CD4-positive, alpha-beta T cell (primary cell): ENCODE measurements at places on chromosomes 16 and 17.
A peak's percentile ranks its signal among the peaks of the same experiment; 100 is the strongest.

- DNase-seq: no peak
These were observed 1.7 kb downstream of the KSR1 start for GRCh38 chr17:27457731-27458523.

DNA sequence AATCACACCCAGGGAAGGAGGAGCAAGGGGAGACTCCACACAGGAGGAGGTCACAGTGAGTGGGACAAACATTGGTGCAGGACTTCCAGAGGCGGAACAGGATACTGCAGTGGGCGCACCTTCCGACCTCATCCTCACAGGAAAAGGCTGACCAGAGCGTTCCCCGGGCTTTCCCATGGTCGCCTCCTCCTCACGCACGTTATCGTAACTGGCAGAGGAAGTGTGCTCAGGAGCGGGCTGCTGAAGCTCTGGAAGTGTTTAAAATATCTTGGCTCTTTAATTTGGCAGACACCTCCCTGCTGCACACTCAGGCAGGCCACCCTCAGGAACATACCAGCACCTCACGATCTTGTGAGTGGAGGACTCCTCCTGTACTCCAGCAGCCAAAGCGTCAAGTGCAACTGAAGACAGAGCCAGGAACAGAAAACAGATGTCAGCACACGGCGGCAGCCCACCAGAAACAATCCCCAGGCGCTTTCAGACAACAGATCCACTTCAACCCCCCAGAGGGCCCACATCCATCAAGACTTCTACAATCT is 17.5 kb downstream of the FANCA start:
- no peak for DNase-seq

- no peak for DNase-seq
These were observed 266.7 kb downstream of the SOX9 start for GRCh38 chr17:72387487-72387886.

GRCh38 chr17:80608326-80608725 is 63.7 kb downstream of the RPTOR start:
- no peak for DNase-seq

DNA sequence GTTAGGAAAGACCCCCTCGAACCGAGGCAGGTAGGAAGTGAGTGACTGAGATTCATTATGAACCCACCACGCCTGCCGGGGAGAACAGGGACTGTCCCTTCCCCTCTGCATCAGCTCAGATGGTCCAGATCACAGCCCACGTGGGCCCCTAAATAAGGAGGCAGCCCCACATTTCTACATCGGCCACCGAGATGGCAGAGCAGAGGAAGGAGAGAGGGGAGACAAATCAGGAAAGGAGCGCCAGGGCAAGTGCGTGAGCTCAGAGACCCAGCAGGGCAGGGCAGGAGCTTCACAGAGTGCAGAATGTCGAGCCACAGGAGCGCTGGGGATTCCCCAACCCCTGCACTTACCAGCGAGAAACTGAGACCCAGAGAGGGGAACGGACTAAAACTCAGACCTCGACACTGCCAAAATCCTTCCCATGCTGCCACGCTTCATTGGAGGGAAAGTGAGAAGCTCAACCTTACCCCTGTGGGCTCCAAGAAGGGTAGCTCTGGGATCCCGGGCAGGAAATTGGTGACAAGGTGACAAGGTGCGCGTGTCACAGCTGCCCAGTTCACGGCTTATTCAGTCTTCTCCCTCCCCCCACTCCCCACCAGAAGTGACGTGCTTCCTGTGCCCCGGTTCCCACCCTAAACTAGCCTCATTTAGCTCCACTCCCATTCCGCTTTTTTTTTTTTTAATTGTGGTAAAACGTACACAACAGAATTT is at the start of gene ICAM2:
ICAM2 (minus strand) TSS at position 578 of the 711 bp plus-strand sequence. CDS start 13,942 bp downstream, outside the sequence.
- DNase-seq: peak; percentile 83

DNA sequence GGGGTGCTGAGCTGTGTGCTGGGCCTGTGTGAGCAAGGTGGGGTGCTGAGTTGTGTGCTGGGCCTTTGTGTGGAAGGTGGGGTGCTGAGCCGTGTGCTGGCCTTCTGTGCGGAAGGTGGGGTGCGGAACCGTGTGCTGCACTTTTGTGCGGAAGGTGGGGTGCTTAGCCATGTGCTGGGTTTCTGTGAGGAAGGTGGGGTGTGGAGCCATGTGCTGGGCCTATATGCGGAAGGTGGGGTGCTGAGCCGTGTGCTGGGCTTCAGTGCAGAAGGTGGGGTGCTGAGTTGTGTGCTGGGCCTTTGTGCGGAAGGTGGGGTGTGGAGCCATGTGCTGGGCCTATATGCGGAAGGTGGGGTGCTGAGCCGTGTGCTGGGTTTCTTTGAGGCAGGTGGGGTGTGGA is 555.4 kb upstream of the EEF2KMT start:
- no peak for DNase-seq

GRCh38 chr16:76446251-76446650 is 169.1 kb downstream of the CNTNAP4 start:
- DNase-seq: no peak

GRCh38 chr16:359067-359763 is 6.7 kb upstream of the AXIN1 start:
- DNase-seq: no peak

DNA sequence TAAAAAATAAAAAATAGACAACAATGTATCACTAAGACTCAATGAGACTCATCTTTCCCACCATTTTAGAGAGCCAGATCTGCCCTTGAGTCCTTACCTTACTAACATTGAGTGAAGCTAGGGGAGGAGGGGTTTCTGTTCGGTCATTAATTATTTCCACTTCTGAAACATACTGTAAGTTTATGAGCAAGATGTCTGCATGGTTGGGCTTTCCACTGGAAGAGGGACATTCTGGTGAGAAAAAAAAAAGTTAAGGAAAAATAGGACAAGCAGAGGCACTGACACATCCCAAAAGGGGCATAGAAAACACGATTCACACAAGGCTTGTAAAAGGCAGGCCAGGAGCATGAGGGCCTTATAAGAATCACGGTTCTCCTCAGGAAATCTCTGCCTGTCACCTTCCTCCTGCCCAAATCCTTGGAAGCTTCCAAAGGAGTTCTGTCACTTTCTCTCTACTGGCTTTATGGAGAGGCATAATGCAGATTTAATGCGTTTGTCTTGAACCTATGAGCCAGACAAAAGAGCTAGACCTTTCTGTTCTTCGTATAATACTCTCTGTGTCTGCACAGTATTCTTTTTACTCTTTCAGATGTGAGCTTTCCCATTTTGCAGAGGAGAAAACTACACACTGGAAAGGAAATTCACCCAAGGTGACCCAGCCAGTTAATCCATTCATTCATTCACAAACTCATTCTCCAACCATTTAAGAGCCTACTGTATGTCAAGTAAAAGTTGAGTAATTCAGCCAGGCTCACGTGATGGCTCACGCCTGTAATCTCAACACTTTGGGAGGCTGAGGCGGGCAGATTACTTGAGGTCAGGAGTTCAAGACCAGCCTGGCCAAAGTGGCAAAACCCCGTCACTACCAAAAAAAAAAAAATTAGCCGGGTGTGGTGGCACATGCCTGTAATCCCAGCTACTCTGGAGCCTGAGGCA is 2.5 kb downstream of the LSM12 start:
- no peak for DNase-seq

GRCh38 chr16:27110524-27110896 is 43.8 kb downstream of the C16orf82 start:
- no peak for DNase-seq

GRCh38 chr17:80850817-80851216 is 140.8 kb upstream of the CHMP6 start:
- no peak for DNase-seq
